AG04449 (cell line): ENCODE measurements at places on chromosomes 3 and 15.

DNA sequence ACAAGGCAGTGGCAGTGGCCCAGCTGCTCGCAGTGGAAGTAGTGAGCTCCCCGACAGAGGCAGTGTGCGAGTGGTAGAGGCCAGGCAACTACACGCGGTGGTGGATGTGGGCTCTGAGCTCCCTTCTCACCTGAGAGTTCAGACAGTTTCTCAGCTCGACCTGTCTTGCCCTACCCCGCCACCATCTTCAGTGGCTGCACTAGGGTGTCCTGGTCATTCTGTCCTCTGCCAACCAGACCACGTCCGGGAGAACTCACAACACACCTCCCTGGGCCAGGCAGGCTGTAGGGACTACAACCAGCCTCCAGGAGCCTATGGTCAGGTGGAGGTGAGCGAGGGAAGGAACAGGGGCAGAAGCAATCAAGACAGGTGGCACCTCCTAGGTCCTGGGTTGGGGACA, 106.3 kb upstream of the SMAD3 start:
- no peak for DNase-seq

DNA sequence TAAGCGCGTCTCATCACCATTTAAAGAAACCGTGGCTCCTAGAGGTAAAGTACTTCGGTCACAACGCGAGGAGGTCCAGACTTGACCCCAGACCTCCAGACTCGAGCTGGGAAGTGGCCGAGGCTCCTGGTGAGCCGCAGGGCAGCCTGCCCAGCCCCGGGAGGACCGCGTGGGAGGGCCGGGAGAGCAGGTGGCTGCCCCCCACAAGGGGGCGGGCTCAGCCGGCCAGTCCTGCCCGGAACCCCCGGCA, at the start of gene SLC27A2:
TSS of gene SLC27A2 (plus strand) at position 228 of the 250 bp plus-strand sequence. CDS start 232 bp downstream, outside the sequence.
- no peak for DNase-seq

DNA sequence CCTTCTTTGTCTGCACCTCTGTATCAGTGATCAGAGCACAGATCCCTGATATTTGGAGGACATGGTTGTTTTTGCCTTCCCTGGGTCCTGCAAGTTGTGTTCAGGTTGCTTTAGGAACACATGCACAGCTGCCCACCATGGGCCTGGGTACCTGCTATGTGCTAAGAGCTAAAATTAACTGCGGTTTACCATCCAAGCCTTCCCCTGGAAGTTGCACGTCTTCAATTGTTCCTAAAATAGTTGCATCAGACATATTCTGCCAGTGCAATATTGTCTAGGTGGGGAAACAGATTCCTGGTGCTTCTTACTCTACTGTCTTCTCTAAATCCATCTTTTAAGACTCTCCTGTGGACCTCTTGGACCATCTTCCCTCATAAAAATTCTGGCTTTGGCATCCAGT, 80.9 kb downstream of the PDE8A start:
- no peak for DNase-seq

- DNase-seq, result peak; percentile 100
Measured at GRCh38 chr3:11136830-11137626, 17.3 kb upstream of the HRH1 start.

GRCh38 chr3:124972457-124972856, 37.9 kb upstream of the MUC13 start:
- no peak for DNase-seq

DNA sequence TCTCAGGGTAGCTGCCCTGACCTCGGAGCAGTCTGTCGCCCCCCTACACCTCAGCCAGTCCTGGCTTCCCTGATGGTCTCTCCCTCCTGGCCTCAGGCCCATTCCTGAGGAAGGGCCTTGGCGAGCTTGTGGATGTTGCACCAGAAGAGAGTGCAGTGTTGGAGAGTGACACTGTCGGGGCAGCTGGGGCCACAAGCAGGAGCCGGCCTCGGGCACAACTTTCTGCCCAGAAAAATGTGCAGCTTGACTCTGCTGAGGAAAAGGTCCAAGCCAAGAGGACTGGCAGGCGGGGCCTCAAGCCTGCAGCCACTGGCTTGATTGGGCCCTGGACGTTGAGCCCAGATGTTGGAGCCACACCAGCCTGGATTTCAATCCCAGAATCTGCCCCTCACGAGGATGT, 12.8 kb downstream of the HEMK1 start:
- DNase-seq, result no peak

- no peak for DNase-seq
Measured at GRCh38 chr3:10187290-10187876, 22.7 kb downstream of the IRAK2 start.

- no peak for DNase-seq
Measured at GRCh38 chr3:185283374-185283935, 29.6 kb upstream of the EHHADH start.

DNA sequence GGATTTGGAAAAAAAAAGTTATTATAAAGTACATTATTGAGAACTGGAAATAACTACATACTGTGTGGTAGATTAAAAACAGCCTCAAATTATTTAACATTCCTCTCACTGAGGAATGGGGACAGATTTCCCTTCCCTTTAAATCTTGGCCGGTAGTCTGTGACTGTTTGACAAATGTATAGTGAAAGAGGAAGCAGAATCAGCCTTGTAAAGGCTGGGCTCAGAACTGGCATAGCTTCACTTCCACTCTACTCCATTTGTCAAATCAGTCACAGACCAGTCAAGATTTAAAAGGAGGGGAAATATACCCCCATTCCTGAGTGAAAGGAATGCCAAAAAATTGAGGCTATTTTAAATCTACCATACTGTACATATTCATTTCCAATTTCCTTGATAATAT, 18.2 kb upstream of the B4GALT4 start:
- no peak for DNase-seq

- no peak for DNase-seq
Measured at GRCh38 chr3:136114421-136114820, 81.7 kb downstream of the MSL2 start.

DNA sequence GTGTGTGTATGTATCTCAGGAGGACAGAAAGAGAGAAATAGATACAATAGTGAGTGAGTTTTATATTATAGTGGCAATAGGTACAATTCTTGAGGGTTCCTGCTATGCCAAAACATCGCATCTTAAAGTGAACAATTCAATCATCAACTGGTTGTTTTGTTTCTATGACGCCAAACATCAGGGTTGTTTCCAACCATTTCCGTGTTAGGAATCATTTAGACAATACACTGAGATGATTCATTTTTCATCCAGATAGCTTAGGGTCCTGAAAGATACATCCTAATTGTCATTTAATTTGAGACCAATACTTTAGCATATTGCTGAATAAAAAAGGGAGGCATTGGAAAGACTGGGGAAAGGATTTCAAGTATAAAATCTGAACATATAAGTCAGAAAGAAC, 472.2 kb downstream of the MCTP2 start:
- DNase-seq, result no peak

GRCh38 chr3:3281024-3281423, 101.5 kb upstream of the CRBN start:
- DNase-seq, result no peak

- no peak for DNase-seq
Measured at GRCh38 chr3:126442094-126442855, 33.4 kb downstream of the ZXDC start.

- DNase-seq, result no peak
Measured at GRCh38 chr3:123419850-123420297, 29.0 kb downstream of the ADCY5 start.

DNA sequence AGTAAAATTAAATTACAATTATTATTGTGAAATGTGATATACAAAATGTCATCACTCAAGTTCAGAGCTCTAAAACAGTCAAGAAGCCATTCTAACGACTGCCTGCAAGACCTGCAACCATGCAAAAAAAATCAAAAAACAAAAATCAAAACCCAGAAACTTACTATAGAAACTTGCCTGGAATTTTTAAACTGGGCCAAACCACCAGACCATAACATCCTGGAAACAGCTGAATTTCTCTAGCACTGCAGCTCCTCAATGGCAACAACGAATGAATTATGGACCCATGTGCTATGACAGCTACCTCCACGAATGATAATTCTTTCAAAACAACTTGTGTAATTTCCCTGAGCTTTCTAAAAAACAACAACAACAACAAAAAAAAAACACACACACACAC, 130.0 kb upstream of the KCNMB2 start:
- no peak for DNase-seq
